IPS DF 6.9 (cell line): ENCODE measurements at places on chromosomes 16 and 17.

DNA sequence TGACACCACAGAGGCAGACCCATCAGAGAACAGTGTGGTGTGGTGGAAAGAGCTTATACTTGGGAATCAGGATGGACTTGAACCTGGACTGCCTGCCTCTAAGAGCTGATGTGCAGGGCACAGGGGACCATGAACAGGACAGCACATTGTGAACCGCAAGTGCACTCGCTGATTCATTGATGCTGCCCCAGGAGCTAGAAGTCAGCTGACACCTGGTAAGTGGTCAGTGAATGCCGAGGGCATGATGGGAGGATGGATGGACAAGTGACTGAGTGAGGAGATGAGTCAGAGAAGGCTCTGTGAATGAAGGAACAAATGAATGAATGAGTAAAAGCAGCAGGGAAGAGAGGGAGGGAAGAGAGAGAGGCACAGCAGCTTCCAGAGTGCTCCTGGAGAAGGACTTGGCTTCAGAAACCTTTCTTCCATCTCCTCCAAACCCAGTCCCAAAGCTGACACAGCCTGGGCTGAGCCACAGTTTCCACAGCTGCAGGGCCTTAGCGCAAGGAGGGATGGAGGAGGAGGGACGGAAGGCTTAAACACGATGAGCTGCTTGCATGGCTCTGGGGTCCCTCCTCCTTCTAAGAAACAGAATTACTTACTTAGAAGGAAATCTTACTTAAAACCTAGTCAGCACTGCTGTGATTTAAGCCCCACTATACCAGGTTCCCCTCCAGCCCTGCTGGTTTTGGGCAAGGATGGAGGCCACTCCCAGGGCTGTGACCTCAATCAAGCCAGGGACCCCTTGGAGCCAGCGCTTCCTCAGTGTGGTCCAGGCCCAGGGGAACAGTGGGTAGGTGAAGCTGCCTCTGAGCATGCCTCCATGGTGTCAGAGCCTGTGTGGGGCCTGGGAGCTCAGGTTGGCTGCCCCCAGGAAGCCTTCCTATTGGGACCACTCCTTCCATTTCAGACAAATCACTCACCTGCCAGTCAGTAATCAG, 184.6 kb downstream of the TMEM132E start:
- no peak for DNase-seq

DNA sequence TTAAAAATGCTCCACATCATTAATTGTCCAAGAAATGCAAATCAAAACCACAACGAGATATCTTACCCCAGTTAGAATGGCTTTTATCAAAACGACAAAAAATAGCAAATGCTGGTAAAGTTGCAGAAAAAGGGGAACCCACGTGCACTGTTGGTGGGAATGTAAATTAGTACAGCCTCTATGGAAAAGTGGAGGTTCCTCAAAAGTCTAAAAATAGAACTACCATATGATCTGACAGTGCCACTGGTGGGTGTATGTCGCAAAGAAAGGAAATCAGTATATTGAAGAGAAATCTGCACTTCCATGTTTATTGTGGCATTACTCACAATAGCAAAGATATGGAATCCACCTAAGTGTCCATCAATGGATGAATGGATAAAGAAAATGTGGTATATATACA, 38.2 kb upstream of the ZFHX3 start:
- DNase-seq, result no peak

DNA sequence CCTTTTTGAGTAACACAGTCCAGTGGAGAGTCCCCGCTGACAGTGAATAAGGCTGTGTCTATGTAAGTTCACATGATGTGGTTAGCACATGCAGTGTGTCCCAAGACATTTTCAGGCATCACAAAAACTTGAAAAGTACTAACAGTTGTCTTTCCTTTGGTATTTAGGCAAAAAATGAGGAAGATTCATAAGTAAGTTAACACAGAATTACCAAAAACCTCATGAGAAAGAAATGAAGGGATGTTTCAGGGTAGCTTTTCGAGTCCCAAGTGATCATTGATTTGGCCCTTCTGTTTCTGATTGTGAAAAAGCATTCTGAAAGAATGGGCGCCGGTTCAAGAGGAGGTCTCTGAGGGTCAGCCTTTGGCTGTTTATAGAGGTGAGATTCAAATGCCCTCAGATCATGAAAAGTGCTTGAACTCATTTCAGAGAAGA, 529 bp upstream of the ASPA start:
- DNase-seq, result no peak

- DNase-seq, result no peak
Observed at GRCh38 chr17:70343114-70343513, 173.8 kb downstream of the KCNJ2 start.

- no peak for DNase-seq
Observed at GRCh38 chr17:75909812-75910274, 5.2 kb upstream of the MRPL38 start.

DNA sequence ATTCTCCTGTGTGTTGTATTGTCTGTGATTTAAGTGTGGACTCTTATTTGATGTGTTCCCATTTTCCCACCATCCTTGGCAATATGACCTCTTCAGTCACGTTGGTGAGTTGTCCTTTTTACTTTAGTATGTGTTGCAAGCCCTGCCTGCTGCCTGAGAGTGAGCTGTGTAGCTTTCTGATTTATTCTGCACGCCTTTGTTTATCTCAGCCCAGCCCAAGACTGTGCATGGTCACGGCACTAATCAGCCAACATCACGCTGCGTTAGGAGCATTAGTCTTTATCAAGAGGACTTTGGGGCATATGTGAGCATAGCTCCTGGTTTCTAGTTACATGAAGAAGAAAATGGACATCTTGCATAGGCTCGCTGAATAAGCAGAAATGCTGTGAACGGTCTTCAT, 6.0 kb downstream of the TOM1L1 start:
- DNase-seq, result no peak

DNA sequence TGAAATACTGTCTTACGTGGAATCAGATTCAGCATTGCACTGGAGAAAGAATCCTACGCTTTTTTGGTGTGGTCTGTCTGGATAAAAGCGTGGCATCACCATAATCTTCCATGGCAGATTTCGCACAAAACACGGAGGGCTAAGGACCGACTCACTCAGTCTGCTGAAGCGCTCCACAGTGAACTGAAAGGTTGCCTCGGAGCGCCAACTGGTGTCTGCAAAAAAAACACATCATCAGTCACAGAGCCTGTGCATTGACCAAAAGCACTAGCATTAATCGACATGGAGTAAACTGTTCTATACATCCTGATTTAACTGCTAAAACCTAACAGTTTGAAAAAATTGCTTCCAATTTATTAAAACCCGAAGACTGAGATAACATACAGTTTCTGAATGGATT, 40.5 kb downstream of the USP7 start:
- DNase-seq, result no peak

DNA sequence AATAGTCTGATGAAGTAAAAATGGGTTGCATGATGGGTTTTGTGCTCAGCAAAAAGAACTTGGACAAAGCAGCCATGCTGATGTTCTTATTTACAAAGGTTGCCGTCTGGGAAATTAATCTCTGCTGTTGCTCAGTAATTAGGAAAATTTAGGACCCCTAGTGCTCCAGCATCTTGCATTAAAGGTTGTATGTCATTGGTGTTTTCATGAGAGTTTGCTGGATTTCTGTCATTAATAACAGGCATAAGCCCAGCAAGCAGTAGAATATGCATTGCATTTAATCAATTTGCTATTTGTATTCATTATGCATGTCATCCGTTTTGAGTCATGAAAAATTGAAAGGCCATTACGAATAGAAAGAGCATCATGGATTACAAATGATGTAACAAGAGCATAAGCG, 45.3 kb upstream of the C16orf78 start:
- DNase-seq, result no peak

DNA sequence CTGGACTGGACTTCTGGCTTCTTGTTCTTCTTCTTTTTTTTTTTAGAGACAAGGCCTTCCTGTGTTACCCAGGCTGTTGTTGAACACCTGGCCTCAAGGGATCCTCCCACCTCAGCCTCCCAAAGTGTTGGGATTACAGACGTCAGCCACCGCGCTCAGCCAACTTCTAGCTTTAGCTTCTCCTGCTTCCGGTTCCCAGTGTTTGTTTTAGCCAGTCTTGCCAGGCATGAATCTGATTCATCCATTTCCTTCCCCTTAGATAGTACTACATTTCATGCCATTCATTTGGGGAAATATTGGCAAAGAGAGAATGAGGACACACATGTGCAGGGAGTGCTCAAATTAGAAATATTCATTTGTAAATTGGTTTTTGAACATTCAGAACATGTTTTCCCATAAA, 12.1 kb upstream of the NDUFAB1 start:
- DNase-seq, result no peak

GRCh38 chr17:29844339-29845048, 85.5 kb downstream of the SSH2 start:
- no peak for DNase-seq

GRCh38 chr16:81945665-81946064, 65.6 kb downstream of the SDR42E1 start:
- no peak for DNase-seq
